ENCODE measurements at places on chromosomes 5 and 9.

GRCh38 chr5:149651686-149652085 lies 70.4 kb downstream of the ARHGEF37 start:
- no peak for DNase-seq

DNA sequence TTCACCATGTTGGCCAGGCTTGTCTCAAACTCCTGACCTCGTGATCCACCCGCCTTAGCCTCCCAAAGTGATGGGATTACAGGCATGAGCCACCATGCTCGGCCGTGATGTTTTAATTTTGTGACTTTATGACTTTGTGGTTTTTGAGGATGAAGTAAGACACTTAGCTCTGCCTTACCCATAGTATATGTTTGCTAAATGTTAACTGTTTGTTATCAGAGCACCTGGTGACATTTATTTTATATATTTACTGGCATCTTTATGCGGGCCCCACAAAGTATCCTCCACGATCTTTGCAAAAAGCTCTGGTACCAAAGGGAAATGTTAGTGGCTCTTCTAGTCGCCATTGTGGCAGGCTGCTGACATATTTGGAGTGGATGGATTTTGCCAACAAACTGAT lies 6.7 kb downstream of the SLC23A1 start:
- peak; percentile 7 for DNase-seq

GRCh38 chr5:78002690-78003089 lies 226.6 kb upstream of the TBCA start:
- no peak for DNase-seq

GRCh38 chr5:1750469-1750868 lies 49.2 kb downstream of the MRPL36 start:
- no peak for DNase-seq

- DNase-seq: no peak
These were observed 72.2 kb downstream of the C5orf15 start for GRCh38 chr5:133895979-133896845.

GRCh38 chr9:76900884-76901440 lies 5.0 kb downstream of the PRUNE2 start:
- DNase-seq: no peak

GRCh38 chr9:38359297-38359653 lies 33.2 kb upstream of the ALDH1B1 start:
- no peak for DNase-seq

DNA sequence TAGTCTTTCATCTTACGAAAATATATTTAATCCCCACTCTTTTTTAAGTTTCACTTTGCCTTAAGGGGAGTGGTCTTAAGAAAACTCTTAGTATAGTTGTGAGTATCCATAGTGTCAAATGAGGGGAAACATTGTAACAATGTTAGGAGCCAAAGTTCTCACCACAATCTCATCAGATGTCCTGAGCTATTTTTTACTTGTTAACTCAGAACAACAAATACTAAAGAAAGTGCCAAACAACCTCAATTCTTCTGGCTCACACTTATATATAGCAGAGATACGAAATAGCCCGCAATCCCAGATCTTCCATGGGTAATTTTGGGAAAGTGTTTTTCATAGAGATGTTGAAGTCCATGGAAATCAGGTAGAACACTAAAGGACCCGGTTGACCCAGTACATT lies 194.0 kb upstream of the DMRT1 start:
- no peak for DNase-seq

- peak; percentile 56 for DNase-seq
These were observed 645 bp downstream of the SAP30L start for GRCh38 chr5:154446195-154447088.

GRCh38 chr9:131426545-131426944 lies 32.7 kb downstream of the PRRC2B start:
- no peak for DNase-seq

DNA sequence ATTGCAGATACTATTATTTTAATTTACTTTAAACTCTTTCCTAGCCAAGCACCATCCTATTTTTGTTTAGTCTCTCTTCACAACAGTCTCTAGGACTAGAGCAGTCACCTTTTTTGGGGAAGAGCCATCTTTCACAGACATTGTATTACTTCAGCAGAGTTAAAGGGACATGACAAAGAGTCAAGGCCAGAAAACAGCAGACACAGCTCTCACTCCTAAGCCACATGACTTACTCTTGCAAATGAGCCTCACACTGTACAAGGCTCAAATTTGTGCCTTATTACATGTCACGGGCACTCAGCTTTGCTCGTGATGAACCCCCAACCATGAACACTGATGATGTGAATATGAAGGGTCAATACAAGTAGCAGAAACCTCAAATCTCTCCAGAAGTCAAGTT lies 104.3 kb downstream of the ZNF608 start:
- DNase-seq: no peak

GRCh38 chr9:93646640-93647178 lies 70.3 kb downstream of the PHF2 start:
- DNase-seq: no peak

GRCh38 chr5:995318-995717 lies 13.3 kb upstream of the NKD2 start:
- no peak for DNase-seq

GRCh38 chr9:87249029-87249428 lies 248.6 kb upstream of the DAPK1 start:
- no peak for DNase-seq

DNA sequence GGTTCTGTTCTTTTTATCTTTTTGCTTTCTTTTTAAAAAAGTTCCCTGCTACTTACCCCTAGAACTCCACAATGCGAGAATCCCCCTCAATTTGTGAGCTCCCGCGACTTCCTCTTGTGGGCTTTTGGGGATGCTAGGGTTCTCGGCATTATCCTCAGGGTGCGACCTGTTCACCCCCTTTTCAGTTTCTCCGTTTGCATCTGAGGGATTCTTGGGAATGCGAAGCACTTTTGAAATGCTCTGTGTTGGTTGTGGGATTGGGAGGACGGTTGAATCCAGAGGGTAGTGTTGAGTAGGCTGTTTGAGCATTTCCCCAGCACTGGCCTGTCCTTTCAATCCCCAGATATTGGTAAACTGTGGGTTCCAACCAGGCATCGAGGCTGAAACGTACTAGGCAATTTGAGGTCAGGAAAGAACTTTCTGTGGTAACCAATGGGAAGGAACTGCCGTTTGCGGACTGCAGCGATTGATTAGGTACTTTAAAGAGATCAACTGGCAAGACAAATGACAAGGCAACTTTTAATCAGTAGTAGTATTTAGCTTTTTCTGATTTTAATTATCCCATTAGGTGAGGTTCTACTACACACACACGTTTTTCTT lies 415 bp downstream of the XRCC4 start:
- no peak for DNase-seq

- peak; percentile 76 for DNase-seq
These were observed 4.5 kb downstream of the ROR2 start for GRCh38 chr9:91945277-91946085.

GRCh38 chr5:88555674-88556073 lies 287.0 kb upstream of the TMEM161B start:
- no peak for DNase-seq

- no peak for DNase-seq
These were observed 17.4 kb downstream of the MARCHF3 start for GRCh38 chr5:127012916-127013315.

- no peak for DNase-seq
These were observed 9.7 kb downstream of the CDC37L1 start for GRCh38 chr9:4689021-4689420.

- DNase-seq: no peak
These were observed 107.9 kb downstream of the INVS start for GRCh38 chr9:100206899-100207298.

GRCh38 chr9:69193685-69194032 lies 19.6 kb downstream of the TJP2 start:
- no peak for DNase-seq

DNA sequence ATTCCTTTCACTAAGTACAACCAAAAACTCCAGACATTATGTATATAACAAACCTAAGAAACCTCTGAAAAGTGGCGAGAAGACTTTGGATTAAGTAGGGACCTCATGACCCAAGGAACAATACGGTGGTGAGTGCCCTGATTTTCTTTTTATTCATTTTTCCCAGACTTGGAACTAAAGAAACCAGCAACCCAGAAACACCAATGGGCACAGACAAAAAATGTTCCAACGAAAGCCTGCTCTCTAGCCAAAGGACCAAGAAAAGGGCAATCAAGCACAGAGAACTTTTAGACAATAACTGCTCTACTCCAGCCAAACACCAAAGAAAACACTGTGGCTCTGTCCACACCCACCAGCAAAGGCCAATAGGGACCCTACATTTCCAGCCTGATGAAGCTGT lies 66.2 kb upstream of the SSBP2 start:
- DNase-seq: no peak

DNA sequence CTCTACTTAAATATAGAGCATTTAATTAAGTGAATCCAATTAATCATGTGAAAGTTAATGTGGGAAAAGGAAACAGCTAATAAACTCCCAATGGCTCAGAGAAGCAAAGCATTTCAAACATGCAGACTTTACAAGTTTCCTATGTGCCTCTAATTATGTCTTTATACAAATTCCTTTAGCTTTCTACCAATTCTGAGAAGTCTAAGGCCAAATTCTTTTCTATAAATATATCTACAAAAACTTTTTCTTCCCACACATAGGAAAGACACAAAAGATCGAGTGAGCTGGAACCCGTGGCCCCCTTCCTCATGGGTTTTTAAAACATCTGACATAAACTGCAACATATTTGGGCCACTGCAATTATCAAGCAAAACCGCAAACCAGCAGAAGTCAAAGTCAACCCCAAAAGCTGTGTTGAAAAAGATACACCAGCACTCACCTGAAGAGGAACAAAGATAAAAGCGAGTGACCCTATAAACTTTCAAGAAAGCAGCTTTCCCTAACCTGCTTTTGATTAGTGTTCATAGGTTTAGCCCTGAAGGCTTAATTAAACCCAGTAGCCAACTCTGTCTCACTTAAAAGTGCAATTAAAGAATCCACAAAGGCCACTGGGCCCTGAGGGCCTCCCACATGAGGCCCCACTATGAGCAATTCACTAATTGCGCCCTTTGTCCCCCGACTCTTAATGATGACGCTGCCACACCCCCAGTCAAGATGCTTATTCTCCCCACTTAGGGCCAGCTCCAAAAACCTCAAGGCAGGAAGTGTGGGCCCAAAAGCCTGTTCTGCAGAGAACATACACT lies 12.1 kb downstream of the SEMA5A start:
- DNase-seq: no peak

GRCh38 chr9:137266585-137267453 lies 10.7 kb upstream of the TOR4A start:
- DNase-seq: no peak

DNA sequence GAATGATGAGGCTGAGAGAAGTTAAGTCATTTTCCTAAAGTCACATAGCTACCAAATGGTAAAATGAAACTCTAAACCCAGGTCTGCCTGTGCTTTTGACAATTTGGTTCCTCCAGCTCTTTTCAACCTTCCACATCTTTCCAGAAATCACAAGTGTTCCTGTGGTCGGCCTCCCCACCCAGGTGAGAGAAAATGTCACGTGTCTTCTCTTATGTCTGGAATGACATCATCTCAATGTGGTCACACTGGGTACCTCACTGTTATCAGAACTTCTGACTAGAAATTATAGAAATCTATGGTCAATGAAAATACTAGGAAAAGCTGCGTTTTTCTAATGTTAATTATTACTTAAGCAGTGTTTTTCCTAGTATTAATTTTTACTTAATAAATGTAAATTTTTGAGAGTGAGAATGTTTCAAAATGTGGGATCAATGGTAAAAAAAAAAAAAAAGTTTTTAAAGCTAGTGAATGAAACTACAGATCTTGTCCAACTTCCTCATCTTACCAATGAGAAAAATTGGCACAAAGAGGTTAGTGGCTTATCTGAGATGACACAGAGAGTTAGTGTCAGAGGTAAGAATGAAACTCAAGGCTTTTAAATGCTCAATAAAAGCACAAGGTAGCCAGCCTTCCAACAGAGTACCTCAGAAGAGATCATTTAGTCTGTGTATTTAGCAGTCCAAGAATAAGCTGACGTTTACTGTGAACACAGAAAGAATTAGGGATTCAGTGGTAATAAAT lies 228.7 kb upstream of the NR4A3 start:
- DNase-seq: no peak

GRCh38 chr5:98865690-98866089 lies 63.1 kb downstream of the CHD1 start:
- DNase-seq: no peak

DNA sequence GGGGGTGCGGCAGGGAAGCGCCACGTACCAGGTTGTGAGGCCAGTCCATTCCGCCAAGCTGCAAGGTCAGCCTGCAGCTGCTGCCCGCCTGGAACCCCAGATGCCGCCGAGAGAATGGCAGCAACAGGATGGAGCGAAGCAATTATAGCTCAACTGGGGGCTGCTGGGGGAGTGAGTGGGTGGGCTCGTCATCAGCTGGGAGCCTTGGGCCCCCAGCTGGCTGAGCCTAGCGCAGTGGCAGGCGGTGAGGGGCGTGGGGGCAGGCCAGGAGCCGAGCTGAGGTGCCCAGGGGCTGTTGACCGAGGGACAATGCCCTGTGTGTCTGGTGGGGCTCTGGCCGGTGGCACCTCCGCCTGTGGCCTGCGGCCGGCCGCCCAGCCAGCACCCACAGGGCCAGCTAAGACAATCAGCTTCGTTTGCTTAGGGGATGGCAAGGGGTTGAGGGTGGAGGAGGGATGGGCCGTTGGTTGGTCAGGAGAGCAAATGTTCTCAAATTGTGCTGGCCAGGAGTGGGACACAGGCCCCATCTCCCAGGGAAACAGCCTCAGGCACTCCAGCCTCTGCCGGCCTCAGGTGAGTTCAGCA lies at the start of gene IL17B:
IL17B (minus strand) TSS at position 116 of the 585 bp plus-strand sequence; CDS start at position 49, 67 bp downstream.
- DNase-seq: no peak

DNA sequence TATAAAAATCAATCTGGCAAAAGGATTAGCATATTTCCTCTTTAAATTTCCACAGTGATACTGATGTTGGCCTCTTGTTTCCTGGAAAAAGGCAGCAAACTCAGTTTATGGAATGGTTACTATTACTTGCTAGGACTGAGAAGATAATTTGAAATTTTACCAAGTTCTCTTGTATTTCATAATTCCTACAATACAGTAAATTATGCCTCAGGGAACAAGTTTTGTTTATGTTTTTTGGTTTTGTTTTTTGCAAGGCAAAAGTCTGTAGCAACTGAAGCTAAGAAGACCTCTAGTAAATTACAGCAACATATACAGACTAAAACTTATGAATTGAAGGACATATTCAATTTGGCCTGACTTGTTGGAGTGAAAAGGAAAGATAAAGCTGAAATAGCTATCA lies 30.2 kb upstream of the SLCO6A1 start:
- DNase-seq: no peak

- peak; percentile 18 for DNase-seq
These were observed 795 bp downstream of the NDUFAF2 start for GRCh38 chr5:60945813-60946187.

GRCh38 chr5:3542158-3542557 lies 53.5 kb upstream of the IRX1 start:
- no peak for DNase-seq

DNA sequence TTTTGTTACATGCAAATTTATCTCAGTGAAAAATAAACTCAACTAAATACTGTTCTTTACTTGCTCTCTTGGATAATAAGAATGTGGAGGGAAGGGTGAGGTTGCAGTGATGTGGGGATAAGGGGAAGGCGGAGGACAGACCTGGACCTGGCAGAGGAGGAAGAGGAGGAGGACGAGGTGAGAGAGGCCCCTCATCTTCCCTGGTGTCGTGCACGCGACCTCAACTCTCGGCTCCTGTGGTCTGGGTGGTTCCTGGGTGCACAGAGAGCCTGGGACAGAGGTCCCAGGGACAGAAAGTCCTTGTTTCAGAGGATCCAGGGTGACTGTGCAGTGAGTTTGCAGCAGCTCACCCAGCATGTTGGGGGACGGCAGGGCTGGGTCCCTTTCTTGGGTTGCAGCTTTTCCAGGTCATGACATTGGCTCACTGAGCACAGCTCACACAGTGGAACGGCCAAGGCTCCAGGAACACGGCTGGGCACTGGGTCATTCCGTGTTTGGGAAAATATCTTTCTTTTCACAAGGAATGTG lies 37.7 kb upstream of the LPCAT1 start:
- DNase-seq: no peak

Data from uterus (tissue), 4 donors.